ENCODE measurements at places on chromosomes 3 and 15. TPM values are rescaled to one million over a fixed set of nuclear protein-coding genes. Genes with fewer than 3 reads are reported as not detected.

PLSCR4 gene
- 2.9 TPM for total RNA-seq

EFCAB12 gene
- total RNA-seq, result 0.75 TPM

DNA sequence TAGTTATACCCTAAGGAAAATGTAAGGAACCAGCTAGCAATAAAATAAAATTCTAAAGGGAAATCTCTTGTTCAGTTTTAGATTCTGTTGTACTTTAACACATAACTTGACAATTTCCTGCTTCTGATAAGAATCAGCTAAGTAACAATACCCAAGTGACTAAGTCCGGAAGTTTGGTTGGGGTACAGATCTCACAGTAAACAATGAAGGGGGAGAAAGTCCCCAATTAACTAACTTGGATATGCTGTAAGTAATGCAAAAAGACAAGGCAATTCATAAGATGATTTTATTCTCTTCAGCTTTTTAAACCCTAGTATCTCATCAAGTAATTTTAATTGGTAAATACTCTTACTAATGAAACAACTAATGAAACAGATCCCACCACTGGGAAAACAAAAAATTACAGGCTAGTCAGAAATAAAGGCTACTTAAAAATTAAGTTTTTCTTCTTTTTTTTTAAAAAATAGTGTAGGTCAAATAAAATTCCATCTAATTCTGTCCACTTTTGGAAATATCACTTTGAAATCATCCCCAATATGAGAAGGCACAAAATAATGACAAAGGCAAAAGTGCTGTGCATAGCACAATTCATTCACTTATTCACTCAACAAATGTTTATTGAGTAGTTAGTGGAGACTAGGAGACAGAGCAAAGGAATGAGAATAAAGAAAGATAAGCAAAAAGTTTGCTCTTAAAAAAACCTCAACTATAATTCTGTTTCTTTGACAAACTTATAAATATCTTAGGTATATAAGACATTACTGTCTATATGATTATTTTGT is 37.8 kb upstream of the IL20RB start:
- no peak for DNase-seq
- H3K36me3 ChIP-seq, result no peaks in the 10 kb centered on the region
- H3K27me3 ChIP-seq, result no peaks in the 10 kb centered on the region
- no peak overlapping the region for H3K4me3 ChIP-seq

DNA sequence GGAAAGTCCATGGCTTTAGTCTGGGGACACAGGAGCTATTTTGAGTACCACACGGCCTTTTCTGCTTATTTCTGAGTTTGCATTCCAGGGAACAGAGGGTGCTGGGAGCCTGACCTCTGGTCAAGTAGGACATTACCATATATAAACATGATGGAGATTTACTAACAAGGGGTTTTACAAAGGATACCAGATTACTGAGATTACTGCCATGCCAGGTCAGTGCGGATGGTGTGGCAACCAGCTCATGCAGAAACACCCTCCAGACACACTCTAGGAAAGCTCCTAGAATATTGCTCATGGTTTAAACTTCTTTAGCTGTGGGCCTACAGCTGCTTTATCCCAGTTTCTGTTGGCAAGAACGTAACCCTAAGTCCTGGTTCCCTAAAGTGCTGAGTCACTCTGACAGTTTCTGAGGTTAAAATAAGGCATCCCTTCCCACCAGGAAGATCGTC is 54.3 kb upstream of the AGTR1 start:
- H3K36me3 ChIP-seq, result no peaks in the 10 kb centered on the region
- H3K4me1 ChIP-seq, result no peaks in the 10 kb centered on the region
- no peak overlapping the region for H3K4me3 ChIP-seq
- no peak for DNase-seq
- H3K27me3 ChIP-seq, result no peaks in the 10 kb centered on the region

PLSCR5 gene
- total RNA-seq, result not detected

WDR93 gene
- total RNA-seq, result not detected

- no peaks in the 10 kb centered on the region for H3K36me3 ChIP-seq
- H3K4me1 ChIP-seq, result no peaks in the 10 kb centered on the region
- no peak overlapping the region for H3K4me3 ChIP-seq
- no peak for DNase-seq
Observed at GRCh38 chr3:124552224-124552623, 178.0 kb upstream of the UMPS start.

GRCh38 chr3:193261970-193262369 is 20.9 kb downstream of the PLAAT1 start:
- H3K36me3 ChIP-seq, result no peaks in the 10 kb centered on the region
- DNase-seq, result no peak
- no peaks in the 10 kb centered on the region for H3K4me1 ChIP-seq
- no peaks in the 10 kb centered on the region for H3K27me3 ChIP-seq
- H3K4me3 ChIP-seq, result no peak overlapping the region

- H3K4me1 ChIP-seq, result no peaks in the 10 kb centered on the region
- H3K27me3 ChIP-seq, result no peaks in the 10 kb centered on the region
- no peak for DNase-seq
Observed at GRCh38 chr3:152899306-152899705, 64.4 kb downstream of the P2RY1 start.

DNA sequence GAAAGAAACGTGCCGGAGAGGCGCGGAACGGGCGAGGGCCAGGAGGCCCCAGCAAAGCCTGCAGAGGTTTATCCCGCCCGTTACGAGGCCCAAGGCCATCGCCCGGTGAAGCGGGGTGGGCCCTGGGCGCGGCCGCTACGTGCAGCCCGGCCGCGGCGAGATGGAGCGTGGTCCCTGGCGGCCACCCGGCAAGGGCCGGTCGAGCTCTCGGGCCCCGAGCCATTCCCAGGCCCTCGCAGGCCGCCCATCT is 1.1 kb downstream of the PKM start:
- H3K27ac ChIP-seq, result no peak overlapping the region
- DNase-seq, result no peak
- no peaks in the 10 kb centered on the region for H3K36me3 ChIP-seq
- H3K27me3 ChIP-seq, result peaks cover 22% of the 10 kb centered on the region
- H3K4me1 ChIP-seq, result peaks cover 24% of the 10 kb centered on the region

- no peak overlapping the region for H3K4me3 ChIP-seq
- peaks cover 82% of the 10 kb centered on the region for H3K36me3 ChIP-seq
- no peak overlapping the region for H3K27ac ChIP-seq
- no peaks in the 10 kb centered on the region for H3K27me3 ChIP-seq
- DNase-seq, result no peak
Observed at GRCh38 chr3:15032650-15033049, 32.5 kb downstream of the MRPS25 start.

GRCh38 chr3:107956991-107957900 is 133.6 kb downstream of the CD47 start:
- H3K27me3 ChIP-seq, result no peaks in the 10 kb centered on the region
- no peaks in the 10 kb centered on the region for H3K36me3 ChIP-seq
- H3K27ac ChIP-seq, result no peak overlapping the region

GPR27 gene
- 13.8 TPM for total RNA-seq

GRCh38 chr15:95520511-95520910 is 810.0 kb upstream of the NR2F2 start:
- H3K4me1 ChIP-seq, result no peaks in the 10 kb centered on the region
- H3K36me3 ChIP-seq, result no peaks in the 10 kb centered on the region
- no peak overlapping the region for H3K4me3 ChIP-seq
- H3K27me3 ChIP-seq, result no peaks in the 10 kb centered on the region
- no peak overlapping the region for H3K27ac ChIP-seq

FNDC3B gene
- 44.4 TPM for total RNA-seq

- no peak overlapping the region for H3K4me3 ChIP-seq
- H3K27ac ChIP-seq, result no peak overlapping the region
- H3K4me1 ChIP-seq, result no peaks in the 10 kb centered on the region
- H3K36me3 ChIP-seq, result no peaks in the 10 kb centered on the region
Observed at GRCh38 chr15:87573039-87573438, 683.5 kb downstream of the NTRK3 start.

DNA sequence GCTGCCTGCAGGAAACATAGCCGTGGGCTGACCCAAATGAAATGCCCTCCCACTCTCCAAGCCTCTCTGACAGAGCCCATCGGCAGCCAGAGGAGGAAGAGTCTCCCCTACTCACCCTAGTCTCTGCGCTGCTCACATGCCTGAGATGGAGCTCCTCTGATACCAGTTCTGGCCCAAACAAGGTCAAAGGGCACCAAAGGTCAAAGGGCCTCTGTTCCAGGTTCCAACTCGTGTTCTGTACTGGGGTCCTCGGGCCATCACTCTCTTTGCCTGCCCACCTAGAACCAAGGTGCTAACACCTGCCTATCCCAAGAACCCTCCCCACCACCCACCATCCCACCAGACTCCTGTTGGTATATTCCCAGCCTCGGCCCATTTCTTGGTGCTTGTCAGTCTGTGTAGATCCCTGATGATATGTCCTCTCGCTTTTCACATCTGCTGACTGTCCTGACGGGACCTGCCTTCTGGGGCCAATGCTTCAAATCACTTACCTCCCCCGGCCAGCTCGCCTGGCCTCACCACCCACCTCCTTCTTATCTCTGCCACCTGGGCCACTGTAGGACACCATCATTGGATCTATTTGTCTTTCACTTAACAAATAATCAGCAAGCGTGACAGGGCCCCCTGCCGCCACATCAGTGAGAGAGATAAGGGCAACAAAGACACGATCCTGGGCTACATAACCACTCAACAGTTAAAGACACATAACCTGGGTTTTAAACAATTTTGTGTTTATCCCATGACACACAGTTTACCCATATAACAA is 90.4 kb downstream of the SRGAP3 start:
- H3K27ac ChIP-seq, result no peak overlapping the region
- H3K27me3 ChIP-seq, result no peaks in the 10 kb centered on the region
- H3K4me3 ChIP-seq, result no peak overlapping the region
- peaks cover 6% of the 10 kb centered on the region for H3K4me1 ChIP-seq
- H3K36me3 ChIP-seq, result no peaks in the 10 kb centered on the region

DNA sequence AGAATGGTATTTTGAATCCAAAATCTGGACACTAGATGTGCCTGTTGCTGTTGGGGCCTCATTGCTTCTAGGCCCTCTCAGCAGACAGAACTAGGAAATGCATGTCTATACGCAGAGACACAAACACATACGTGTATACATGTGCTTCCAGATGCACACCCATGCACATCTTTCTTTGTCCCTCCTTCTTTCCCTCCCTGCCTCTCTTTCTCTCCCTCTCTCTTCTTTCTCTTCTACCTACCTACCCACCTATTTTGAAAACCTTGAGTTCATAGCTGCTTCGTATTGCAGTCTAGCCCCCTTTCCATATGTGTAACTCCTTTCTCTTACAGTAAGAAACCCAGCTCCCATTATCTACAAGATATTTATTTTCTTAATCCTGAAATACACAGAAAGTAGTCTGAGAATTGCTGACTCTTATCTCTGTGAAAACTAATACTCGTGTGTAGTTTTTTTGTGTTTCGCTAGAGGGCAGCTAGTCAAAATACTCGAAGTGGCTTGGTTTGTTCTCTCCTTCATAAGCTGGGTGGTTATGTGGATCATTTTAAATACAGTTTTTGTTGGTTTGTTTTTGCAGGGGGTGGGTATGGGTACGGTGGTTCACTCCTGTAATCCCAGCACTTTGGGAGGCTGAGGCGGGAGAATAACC is 18.5 kb downstream of the RPL32 start:
- no peaks in the 10 kb centered on the region for H3K4me1 ChIP-seq
- no peak for DNase-seq
- H3K36me3 ChIP-seq, result peaks cover 3% of the 10 kb centered on the region
- H3K27me3 ChIP-seq, result no peaks in the 10 kb centered on the region

TNFAIP8L3 gene
- total RNA-seq, result 0.67 TPM

DNA sequence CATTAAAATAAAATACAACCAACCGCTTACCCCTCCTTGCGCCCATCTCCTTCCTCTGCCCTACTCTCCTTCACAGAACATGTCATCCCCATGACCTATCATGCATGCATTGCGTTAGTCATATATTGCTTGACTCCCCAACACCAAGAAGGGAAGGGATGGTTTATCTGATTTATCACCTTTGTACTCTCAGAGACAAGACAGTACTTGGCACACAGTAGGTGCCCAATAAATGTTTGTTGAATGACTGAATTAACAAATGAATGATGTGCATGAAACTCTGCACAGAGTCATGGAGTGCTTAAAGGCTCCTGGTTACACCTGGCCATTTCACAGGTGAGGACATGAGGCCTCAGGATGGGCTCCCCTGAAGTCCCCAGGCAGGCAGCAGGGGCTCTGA is 59.7 kb downstream of the IQSEC1 start:
- H3K4me3 ChIP-seq, result no peak overlapping the region
- no peaks in the 10 kb centered on the region for H3K36me3 ChIP-seq
- H3K27ac ChIP-seq, result no peak overlapping the region
- DNase-seq, result no peak
- peaks cover 12% of the 10 kb centered on the region for H3K4me1 ChIP-seq

DNA sequence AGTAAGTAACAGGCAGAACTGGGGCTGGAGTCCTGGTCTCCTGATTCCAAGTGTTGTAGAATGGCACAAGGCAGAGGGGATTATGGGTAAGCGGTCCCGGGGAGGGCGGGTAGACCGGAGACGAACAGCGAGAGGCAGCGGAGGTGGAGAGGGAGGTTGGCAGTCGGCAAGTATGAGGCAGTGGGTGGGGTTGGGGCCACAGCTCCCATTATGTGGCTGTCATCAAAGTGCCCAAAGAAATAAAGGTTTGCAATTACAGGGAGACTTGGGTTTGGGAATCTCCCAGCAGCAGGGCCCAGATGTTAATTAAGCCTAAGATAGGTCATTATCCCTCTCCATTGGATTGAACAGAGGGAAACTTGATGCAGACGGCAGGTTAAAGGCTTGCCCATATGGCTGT is 16.9 kb downstream of the FAM43A start:
- no peak for DNase-seq
- no peak overlapping the region for H3K4me3 ChIP-seq
- H3K27ac ChIP-seq, result no peak overlapping the region
- no peaks in the 10 kb centered on the region for H3K27me3 ChIP-seq

DNA sequence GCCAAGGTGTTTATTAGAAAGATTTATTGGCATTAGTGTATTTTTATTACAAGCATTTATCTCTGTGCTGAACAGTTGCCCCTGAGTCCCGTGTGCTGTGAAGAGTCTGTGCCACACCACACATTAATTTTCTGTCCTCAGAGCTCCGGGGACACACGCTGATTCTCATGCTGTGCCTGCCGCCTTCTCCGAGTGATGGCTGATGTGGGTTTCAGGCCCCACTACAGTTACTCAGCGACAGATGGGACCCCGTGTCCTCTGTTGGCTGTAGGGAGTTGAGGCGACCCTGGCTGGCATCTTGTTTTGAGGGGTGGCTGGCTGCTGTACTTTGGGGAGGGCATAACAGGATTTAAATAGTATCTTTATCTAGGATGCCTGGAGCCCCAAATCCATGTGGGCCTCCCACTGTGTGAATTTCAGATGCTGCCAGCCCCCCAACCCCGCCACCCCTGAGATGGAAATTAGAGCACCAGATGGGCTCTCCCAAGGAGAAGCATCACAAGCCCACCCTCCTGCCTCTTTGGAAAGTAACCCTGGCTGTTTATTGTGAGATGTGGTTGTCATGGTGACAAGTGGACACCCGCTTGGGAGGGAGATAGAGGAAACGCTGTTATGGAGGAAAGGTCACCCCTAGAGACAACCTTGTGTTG is 185.6 kb downstream of the APBA2 start:
- no peaks in the 10 kb centered on the region for H3K27me3 ChIP-seq
- no peak overlapping the region for H3K27ac ChIP-seq

GRCh38 chr3:74591342-74591741 is 23.1 kb downstream of the CNTN3 start:
- H3K27ac ChIP-seq, result no peak overlapping the region
- H3K27me3 ChIP-seq, result no peaks in the 10 kb centered on the region
- no peaks in the 10 kb centered on the region for H3K4me1 ChIP-seq
- no peaks in the 10 kb centered on the region for H3K36me3 ChIP-seq
- no peak overlapping the region for H3K4me3 ChIP-seq
- DNase-seq, result no peak

Data from H1 (cell line).